ENCODE measurements at places on chromosomes 7 and 10.

GRCh38 chr7:31890198-31890597 lies 180.0 kb downstream of the PDE1C start:
- DNase-seq: no peak

- no peak for DNase-seq
These were observed 136.4 kb downstream of the WNT2 start for GRCh38 chr7:117186218-117187010.

DNA sequence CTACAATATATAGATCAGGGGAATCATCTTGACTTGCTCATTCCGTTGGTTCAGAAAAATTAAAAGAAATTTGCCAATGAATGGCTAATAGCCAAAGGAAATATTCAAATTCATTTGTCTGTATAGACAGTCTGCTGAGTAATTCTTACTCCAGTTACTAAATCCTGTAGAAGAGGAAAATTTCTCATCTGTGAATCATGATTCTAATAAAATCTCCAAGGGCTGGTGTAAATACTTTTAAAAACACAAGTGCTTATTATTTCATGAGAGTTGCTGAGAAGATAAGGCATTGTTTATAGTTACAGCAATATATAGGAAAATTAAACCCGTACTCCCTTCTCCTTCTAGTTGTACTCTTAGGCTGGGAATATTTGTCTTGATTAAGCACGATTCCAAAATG lies 53.0 kb downstream of the WNT2 start:
- DNase-seq: no peak

DNA sequence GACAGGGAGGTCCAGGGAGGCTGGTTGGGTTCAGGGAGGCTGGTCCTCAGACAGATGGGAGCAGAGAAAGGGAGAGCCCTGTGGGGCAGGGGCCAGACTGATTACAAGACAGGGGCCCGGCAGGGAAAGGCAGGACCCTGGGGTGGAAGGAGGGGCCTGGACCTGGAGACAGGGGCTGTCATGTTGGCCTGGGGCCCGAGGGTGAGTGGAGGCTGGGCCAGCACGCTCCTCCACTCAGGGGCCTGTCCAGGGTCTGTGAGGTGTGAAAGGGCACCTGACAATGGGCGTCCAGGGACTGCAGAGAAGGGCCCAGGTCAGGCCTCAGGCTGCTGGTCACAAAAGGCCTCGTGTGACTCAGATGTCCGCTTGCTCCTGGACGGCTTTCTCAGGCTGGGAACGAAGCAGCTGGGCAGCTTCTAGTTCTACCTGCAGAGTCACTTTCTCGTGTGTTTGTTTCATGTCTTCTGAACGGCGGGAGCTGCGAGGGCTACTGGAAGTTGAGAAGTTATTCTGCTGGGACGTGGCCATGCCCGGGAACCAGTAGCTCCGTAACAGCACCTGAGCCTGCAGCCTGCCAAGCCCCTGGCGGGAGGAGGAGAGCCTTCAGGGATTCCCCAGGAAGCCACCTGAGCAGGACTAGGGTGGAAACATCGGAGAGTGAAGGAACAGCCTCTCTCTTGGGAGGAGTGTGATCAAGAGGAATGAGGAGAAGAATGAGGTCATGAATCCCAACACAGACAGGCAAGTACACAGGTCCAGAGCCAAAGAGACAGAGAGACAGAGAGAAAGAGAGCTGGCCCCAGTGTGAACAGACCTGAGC lies 65.8 kb downstream of the KLF6 start:
- no peak for DNase-seq

DNA sequence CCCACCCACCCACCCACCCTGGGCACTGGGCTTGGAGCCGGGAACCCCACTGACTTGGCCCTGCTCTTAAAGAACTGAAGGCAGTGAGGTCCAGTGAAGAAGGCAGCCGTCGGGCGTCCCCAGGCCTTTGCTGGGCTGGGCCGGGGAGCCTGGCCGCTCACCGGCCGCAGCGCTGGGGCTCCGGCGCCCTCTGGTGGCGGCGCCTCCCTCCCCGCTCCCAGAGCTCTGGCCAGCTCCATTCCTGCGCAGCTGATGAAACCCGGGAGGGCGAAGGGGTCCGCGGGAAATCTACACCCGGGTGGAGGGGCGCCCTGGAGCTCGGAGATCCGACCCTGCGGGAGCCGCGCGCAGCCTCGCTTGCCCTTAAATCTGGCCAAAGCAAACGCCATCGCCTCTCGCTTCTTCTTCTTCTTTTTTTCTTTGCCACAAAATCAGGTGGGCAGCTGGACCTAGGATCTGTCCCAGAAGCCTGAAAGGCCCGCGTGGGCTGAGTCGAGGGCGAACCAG lies 1.7 kb upstream of the CXCL12 start:
- DNase-seq: no peak

DNA sequence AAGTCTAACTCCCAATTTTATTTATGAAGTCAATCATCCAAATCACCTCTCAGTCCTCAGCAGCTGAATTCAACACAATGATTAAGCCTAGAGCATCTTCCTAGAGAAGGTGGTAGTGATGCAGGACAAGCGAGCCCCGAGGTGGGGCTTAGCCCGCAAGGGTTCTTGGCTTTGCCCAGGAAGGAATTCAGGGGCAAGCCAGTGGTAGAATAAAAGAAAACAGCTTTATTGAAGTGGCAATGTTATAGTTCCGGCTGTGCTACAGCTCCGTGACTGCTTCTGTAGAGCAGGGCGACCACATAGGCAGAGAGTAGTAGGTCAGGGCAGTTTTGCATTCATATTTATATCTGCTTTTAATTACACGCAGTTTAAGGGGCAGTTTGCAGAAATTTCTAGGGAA lies 18.1 kb downstream of the IL2RA start:
- DNase-seq: no peak

GRCh38 chr10:133125901-133126300 lies 34.1 kb upstream of the KNDC1 start:
- no peak for DNase-seq

DNA sequence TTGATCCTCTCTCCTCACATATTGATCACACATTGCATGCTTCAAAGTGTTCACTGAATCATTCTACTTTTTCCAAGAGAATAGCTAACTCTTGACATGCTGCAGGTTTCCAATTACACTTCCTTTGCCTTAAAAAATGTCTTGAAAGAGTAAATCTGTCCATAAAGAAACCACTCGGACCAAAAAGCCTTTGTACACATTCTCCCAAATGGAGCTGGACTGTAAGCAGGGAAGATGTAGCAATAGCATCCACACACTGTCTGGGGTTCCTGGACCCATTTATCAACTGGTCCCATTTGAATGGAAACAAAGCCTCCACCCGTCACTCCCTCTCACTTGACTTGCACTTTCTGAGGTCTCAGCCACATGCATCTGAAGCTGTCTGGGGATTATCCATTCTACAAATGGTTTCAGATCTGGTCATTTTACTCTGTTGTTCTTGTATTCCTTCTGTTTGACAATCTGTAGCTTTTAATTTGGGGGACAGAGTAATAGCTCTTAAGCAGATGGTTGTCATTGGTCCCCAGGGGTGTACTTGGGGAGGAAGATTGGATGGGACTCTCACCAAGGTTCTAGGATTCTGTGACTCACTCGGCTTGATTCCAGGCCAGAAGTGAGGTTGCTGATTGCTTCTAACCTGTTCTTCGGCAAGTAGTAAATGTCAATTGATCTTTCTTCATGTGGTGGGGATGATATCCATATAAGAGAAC lies 203.5 kb downstream of the HIBADH start:
- no peak for DNase-seq

DNA sequence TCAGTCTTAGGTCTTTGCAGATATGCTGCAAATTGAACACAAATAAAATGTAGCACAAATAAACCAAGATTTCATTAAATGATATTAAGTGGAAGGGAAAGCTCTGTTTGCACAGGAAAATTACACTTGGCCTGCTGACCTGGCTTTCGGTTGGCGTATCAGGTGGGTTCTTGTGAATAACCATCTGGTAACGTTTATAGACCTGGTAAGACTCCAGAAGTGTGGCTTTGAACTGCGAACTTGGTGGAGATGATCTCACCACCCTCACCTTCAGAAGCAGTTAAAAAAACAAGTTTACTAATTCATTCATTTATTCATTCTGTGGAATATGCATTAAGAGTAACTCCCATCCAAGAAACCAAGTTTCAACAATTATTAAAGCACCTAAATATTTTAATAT lies 28.1 kb downstream of the ATE1 start:
- no peak for DNase-seq
